ENCODE measurements at places on chromosomes 3 and 15.

- DNase-seq, result no peak
Observed at GRCh38 chr3:182172534-182172933, 460.8 kb downstream of the SOX2 start.

GRCh38 chr3:11835028-11835639 is 11.6 kb downstream of the TAMM41 start:
- peak; percentile 36 for DNase-seq

- no peak for DNase-seq
Observed at GRCh38 chr3:156787001-156787400, 39.2 kb upstream of the LEKR1 start.

GRCh38 chr3:73030073-73030597 is 31.3 kb upstream of the EBLN2 start:
- no peak for DNase-seq

DNA sequence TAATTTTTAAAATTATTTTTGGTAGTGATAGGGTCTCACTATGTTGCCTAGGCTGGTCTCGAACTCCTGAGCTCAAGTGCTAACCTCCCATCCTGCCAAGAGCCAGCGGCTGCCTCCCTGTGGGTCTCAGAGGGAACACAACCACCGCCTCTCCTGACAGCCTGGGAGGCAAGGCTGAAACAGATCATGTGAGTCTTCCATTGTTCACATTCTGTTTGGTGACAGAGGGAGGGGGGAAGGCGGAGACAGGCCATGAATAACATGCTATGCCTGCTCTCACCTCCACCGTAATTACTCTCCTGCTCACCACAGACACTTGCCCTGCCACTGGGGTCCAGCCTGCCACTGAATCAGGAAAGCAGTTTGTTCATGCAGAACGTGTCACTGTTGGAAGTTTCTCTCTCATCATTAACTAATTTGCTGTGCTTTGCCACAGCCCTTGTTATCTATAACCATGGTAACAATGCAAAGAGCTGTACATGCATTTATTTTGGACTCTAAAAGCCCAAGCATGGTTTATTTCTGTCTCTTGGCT is 78.4 kb upstream of the RASGRF1 start:
- peak; percentile 56 for DNase-seq

GRCh38 chr3:47512416-47513124 is 942 bp downstream of the ELP6 start:
- DNase-seq, result peak; percentile 12

DNA sequence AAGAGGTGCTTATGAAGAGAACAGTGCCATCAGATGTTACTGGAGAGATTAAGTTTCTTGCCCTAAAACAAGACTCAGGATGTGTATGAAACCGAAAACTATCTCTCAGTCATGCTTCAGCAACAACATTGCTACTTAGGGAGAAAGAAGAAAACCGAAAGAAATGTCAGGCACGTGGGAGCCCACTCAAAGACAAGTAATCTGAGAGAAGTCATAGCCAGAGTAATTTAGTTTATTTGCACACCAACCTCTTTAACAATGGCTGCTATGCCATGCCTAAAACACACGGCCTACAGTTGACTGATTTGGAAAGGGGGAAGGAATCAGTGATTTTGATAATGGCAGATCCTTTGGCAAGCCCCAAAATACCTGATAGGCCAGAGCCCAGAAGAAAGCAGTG is 162.9 kb downstream of the TIGIT start:
- DNase-seq, result no peak

GRCh38 chr3:175951047-175951694 is 1092.0 kb downstream of the NAALADL2 start:
- DNase-seq, result no peak

DNA sequence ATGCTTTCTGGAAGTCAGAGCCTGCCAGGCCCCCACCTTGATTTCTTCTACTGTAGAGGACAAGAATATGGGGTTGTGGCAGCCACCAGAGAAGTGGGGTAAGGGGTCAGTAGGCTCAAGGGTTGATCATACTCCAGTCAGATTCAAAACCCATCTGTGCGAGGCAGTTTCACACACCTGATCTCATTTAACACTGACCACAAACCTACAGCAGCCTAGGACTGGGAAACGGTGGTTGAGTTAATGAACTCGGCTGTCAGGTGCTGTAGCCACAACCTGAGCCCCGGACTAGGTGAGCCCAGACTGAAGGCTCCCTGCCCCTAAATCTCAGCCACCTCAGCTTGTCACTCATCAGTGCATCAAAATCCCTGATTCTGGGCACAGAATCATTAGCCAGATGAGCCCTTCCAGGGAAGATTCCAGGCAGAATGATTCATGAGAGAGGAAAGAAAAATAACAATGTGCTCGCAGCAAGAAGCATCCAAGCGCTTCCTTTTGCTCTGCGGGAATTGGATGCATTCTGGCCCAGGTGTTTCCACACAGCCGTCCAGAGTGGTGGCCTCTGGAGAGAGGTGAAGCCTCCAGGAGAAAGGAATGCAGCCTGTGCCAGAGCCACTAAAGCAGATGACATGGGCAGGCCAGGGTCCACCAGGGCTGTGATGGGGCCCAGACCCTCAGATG is 102.1 kb downstream of the SRGAP3 start:
- peak; percentile 74 for DNase-seq

- DNase-seq, result no peak
Observed at GRCh38 chr15:68921926-68922325, 8.4 kb upstream of the SPESP1 start.

DNA sequence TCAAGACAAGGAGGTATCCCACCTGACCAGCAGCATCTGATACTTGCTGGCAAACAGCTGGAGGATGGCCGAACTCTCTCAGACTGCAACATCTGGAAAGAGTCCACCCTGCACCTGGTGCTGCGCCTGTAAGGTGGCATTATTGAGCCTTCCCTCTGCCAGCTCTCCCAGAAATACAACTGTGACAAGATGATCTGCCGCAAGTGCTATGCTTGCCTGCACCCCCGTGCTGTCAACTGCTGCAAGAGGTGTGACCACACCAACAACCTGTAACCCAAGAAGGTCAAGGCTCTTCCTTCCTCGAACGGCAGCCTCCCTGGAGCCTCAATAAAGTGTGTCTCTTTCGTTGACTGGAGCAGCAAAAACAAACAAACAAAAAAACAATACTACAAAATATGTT is 2.2 kb upstream of the SLC4A7 start:
- no peak for DNase-seq

GRCh38 chr3:56135941-56136340 is 332.3 kb downstream of the ERC2 start:
- DNase-seq, result no peak

DNA sequence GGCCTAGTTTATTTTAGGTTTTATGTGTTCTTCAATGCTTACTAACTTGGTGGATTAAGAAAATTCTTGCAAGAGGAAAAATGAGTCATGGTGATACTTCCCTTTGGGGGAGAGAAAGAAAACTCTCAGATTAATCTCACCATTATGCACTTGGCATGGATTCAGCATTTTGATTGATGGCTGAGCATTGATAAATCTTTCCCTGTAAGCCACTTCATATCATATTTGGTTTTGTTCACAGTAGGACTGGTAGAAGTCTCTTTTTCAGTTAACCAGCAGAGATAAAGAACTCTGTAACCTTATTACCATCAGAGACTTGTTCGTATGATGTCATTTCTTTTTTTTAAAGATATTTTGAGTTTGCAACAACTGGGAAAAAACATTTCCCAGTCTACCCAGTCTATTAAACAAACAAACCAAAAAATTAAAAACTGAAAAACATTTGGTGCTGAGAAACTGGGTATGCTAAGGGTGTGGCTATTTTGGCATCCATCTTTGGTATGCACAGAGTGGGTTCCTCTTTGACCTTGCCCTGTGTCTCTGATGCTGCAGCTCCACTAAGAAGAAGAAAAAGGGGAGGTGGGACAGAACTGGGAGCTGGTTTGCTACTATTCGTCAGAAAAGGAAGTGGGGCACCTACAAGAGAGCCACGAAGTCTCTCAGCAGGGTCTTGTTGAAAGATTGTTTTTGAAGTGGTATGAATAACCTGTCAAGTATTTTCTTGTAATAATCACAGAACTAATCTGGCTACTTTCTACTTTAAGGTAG is 17.2 kb downstream of the TMOD3 start:
- no peak for DNase-seq

- no peak for DNase-seq
Observed at GRCh38 chr3:16335772-16336645, 71.0 kb downstream of the OXNAD1 start.

DNA sequence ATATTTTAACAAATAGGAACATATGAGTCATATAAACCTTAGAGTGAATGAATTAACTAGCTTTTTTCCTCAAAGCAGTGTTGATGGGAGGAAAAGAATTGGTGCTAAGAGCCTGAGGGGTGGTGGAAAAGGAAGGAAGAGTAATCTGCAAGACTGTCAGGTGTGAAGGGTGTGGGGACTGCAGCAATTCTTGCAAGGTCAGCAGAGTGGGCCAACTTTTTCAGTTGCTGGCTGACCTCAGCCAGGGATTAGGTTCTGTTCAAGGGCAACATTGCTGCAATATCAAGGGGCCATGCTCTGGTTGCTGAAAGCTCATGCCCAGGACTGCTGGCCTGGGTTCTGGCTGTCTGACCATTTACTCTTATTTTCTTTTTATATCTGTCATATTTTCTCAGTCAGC is 23.0 kb upstream of the CLRN1 start:
- DNase-seq, result no peak

DNA sequence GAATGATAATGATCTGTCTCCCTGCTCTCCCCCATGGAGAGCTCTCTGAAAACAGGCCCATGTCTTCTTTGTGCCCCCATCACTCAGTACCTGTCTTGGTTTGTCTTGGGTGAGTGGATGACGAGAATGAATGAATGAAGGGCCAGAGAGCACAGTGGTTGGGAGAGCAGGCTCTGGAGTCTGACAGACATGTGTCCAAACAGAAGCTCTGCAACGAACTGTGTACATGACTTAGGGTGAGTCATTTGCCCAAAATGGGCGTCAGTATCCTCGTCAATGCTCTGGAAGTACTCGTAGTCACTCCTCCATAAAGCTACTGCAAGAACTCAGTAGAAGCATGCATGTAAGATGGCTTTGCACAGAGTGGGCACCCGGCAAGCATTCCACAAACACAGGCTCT is 170.2 kb upstream of the TLE3 start:
- DNase-seq, result peak; percentile 7
